Endothelial cell (in vitro differentiated cells): ENCODE measurements at places on chromosomes 5 and 9.

GRCh38 chr9:133004091-133004998 lies 25.9 kb downstream of the GFI1B start:
- no peak for DNase-seq

- DNase-seq = no peak
These were observed 9.1 kb upstream of the PTGES start for GRCh38 chr9:129761901-129762369.

GRCh38 chr5:75281716-75282465 lies 45.2 kb upstream of the ANKRD31 start:
- no peak for DNase-seq

GRCh38 chr9:28289746-28290145 lies 716.5 kb upstream of the C9orf72 start:
- no peak for DNase-seq

- DNase-seq = peak; percentile 45
These were observed 50.4 kb upstream of the SYNPO start for GRCh38 chr5:150589862-150590601.

DNA sequence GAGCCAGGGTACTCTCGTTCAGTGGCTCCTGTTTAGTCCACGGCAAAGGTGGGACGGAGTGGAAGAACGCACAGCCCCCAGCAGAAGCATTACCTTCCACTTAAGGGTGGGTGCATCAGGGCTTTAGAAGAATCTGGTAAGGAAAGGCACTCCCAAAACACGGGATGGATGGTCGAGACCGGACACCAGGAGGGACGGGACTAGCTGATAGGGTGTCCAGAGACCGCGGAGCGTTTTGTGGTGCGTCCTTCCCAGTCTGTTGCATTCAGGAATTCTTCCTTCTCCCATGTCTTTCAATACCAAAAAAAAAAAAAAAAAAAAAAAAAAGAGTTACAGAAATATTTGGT lies 545 bp upstream of the CTSV start:
- DNase-seq = peak; percentile 55

GRCh38 chr9:89361031-89361430 lies 42.7 kb downstream of the SECISBP2 start:
- no peak for DNase-seq

GRCh38 chr5:126469536-126470316 lies 46.5 kb downstream of the GRAMD2B start:
- no peak for DNase-seq

GRCh38 chr5:158880483-158881001 lies 219.2 kb downstream of the EBF1 start:
- no peak for DNase-seq

DNA sequence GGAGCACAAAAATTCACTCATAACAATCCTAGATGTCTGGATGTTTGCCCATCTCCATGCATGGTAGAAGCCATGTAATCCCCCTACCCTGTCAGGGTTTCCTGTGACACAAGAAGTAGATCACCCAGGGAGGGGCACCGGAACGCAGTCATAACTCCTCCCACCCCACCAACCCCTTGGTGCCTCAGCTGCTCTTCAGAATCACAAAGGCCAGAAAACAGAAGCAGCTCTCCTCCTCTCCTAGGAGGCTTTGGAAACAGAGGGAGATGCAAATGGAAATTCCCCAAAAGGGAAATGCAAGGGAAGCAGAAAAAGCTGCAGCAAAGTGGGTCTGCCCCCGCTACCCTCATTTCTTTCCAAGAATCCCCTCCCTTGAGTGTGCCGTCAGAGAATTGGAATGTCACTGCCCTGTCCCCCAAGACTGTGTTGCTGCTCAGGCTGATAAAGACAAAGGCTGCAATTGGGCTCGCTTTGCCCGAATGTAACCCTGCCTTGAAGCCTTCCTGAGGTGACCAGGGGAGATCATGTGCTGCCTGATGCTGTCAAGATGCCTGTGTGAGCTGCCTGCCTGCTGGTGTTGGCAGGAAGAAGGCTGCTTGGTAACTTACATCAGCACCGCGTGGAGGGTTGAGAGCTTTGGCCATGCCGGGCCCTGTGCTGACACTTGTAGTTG lies 65.5 kb upstream of the ABCA1 start:
- peak; percentile 71 for DNase-seq

- no peak for DNase-seq
These were observed 245.3 kb downstream of the ADGRV1 start for GRCh38 chr5:90803876-90804275.

- DNase-seq = no peak
These were observed 57.8 kb upstream of the RAI14 start for GRCh38 chr5:34598177-34598794.

GRCh38 chr5:81805086-81805485 lies 54.2 kb upstream of the SSBP2 start:
- DNase-seq = no peak

GRCh38 chr9:91835632-91836031 lies 114.4 kb downstream of the ROR2 start:
- DNase-seq = no peak

DNA sequence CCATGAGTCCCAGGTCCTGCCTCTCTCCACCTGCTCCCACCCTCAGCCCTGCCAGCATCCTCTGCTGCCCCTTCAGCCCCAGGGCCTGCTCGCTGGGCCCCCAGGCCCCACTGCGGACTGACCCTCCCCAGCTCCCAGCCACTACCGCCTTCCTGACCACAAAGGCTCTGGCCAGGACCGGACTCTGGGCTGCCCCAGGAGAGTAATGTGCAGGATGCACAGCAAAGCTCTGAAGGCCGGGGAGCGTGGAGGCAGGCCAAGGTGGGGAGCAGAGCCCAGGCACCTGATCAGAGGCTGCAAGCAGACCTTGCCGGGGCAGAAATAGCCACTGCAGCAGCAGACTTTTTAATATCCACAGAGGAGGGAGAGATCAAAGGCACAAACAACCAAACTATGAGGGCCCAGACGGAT lies 27.9 kb downstream of the IPPK start:
- DNase-seq = no peak

DNA sequence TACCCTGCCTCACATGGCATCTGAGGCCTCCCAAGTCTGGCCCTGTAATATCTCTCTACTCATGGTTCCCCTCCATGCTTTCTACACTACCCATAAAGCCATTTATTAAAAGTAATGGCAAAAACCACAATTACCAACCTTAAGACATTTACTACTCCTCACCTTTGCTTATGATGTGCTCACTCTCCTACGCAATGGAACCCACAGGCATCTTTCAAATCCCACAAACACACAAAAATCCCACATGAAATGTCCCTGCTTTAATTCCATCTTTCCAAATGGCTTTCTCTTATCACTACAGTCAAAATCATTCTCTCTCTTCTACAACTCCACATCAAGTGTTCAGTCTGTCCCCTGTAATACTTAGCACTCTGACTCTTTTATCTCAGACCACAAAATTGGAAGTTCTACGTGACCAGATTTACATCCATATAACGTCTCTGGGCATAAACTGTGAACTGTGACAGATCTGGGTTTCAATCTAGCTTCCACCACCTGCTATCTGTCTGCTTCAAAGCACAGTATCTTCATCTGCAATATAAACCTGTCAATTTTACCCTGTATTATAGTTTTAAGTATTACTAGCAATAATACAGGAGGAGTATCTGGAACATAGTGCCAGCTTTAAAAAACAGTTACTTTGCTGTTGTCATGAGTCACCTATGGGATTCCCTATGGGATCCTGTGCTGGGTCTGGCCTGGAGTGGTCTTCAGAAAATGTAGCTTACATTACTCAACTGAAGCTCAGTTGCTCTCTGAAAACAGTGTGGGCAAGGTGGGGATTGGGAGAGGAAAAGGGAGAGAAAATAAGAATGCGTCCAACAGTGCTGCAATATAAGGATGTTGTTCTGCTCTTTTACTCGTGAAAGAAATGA lies 137.1 kb upstream of the TRIM32 start:
- DNase-seq = no peak

DNA sequence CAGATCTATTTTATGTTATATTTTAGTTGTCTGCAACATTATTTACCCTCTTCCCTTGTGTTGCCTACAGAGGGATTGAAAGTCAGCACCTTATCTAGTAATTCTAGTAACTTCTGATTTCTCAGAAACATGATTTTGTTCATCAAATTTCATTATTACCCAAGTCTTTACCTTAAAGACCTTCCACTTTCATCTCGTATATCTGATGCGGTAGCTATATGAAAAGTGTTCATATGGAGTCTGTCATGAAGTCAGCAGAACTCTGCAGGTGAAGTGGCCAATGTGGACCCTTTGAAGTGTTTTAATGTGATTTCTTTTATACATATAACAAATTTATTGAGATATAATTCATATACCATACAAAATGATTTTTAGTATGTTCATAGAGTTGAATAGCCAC lies 40.0 kb downstream of the SLC44A1 start:
- no peak for DNase-seq

GRCh38 chr5:138459311-138459933 lies 5.9 kb upstream of the EGR1 start:
- no peak for DNase-seq

DNA sequence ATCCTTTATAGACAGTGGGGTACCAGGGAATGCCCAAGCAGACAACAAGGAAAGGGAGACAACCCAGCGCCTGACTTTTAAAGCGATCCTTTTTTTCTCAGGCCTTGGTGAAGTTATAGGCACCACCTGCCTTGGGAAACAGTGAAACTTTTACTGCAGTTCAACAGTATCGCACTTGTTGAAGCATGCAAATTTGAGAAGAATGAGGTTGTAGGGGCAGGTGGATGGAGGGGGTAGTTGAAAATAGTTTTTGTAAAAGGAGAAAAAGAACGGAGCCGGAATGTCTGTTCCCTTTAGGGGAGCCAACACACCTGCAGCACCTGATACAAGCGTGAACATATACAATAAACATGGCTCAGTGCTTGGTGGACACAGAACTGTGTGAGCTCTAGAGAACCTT lies 190.2 kb upstream of the NR3C1 start:
- DNase-seq = no peak

DNA sequence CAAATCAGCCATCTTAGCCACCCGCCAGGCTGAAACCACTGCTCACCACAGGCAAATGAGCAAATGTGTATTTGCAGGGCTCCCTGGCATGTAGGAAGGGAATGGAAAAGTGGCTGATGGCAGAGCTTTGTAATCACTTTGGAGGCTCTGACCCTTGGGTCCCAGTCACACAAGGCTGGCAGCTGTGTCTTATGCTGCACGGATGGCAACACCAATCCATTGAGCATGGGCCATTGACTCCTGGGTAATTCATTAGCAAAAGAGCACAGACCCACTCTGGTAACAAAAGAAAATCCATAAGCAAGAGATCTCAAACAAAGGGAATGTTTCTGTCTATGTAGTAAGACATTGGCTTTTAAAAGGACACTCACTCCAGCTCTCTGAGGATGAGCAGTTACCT lies 57.6 kb downstream of the SPOCK1 start:
- no peak for DNase-seq

GRCh38 chr9:83978992-83979811 lies 813 bp downstream of the HNRNPK start:
- DNase-seq = peak; percentile 85

GRCh38 chr9:105055917-105056316 lies 128.0 kb upstream of the ABCA1 start:
- DNase-seq = no peak

GRCh38 chr5:65185468-65185867 lies 296.3 kb downstream of the ADAMTS6 start:
- no peak for DNase-seq

DNA sequence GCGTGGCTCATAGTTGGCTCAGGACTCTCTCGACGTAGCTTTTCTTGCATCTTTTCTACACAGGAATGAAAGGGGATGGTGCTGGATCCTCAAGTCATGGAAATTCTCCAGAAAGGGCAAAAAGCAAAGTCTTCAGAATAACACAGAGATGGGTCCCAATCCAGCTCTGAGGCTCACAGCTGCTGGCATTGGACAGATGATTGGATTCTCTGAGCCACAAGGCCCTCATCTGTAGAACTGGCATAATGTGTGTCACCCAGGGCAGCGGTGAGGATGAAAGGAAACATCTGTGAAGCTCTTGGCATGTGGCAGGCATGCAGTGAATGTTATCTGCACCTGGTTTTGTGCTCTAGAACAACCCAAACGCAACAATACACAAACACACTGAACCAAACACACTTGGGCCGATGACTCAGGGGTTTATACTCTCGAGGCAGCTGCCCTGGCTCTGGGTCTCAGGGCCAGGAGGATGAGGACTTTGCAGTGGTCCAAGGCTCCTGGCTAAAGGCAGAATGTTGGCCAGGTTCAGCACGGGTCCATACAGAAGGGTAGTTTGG lies 64.0 kb upstream of the UBTD2 start:
- no peak for DNase-seq

DNA sequence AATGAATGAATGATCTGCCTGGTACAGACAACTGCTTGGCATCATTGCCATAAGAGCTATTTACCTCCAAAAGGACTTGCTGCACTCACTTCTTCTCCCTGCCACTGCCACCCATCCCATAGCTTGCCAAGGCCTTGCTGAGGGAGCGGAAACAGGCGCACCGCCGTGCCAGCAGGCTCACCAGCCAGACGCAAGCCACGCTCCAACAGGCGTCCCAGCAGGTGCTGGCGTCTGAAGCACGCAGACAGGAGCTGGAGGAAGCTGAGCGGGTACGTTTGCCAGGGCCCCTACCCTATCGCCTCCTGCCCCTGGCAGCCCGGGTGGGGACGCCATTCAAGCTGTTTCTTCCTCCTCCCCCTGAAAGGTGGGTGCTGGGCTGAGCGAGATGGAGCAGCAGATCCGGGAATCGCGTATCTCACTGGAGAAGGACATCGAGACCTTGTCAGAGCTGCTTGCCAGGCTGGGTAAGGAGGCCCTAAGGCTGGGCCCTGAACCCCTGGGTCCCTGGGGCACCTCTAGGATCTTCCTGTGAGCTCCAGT lies 8.9 kb upstream of the AIF1L start:
- no peak for DNase-seq

DNA sequence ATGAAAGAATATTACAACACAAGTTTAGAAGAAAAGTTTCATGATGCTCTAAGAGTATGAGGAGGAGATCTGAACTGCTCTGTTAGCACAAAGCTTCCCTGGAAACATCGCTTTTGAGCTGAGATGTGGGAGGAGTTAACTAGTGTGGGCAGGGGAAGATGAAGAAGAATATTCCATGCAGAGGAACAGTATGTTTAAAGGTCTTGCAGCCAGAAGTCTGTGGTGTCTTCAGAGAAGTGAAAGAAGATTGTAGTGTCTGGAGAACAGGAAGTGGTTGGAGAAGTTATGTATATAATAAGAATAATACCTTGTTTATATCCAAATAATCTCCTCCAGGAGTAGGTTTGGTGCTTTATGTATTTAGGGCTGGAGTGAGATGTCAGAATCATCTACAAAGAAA lies 406.7 kb downstream of the MAN2A1 start:
- DNase-seq = no peak

GRCh38 chr5:159405611-159406031 lies 75.3 kb upstream of the IL12B start:
- no peak for DNase-seq

DNA sequence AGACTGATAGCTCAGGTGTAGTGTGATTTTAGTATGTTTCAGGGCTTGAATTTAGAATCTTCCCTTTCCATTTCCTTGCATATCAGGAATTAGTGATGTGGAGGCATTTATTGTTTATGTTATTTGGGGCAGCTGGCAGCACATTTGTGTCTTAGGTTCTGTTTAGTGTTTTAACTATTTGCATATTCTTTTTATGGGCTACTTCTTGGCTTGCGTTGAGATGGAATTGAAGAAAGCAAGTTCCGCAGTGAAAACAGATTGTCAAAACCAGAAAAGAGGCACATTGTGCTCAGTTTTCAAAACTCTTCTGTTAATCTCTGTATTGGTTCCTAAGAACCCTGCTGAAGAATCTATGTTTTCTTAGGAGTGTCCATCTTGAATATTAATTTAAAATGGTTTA lies 80.3 kb downstream of the ZSWIM6 start:
- DNase-seq = no peak

- DNase-seq = no peak
These were observed 769.7 kb downstream of the TAF11L14 start for GRCh38 chr5:18403941-18404438.
